Breast epithelium (tissue), 4 donors: ENCODE measurements at places on chromosomes 3 and 15. TPM values are rescaled to one million over a fixed set of nuclear protein-coding genes. Genes with fewer than 3 reads are reported as not detected.

The ZBBX gene
- total RNA-seq: not detected

GRCh38 chr3:170154084-170154483 is 27.4 kb downstream of the PHC3 start:
- no peaks in the 10 kb centered on the region for H3K36me3 ChIP-seq
- no peaks in the 10 kb centered on the region for H3K27me3 ChIP-seq
- H3K27ac ChIP-seq: no peak overlapping the region
- no peaks in the 10 kb centered on the region for H3K4me1 ChIP-seq
- no peak overlapping the region for H3K4me3 ChIP-seq

GRCh38 chr15:34847598-34847997 is 52.2 kb upstream of the ACTC1 start:
- no peak overlapping the region for H3K27ac ChIP-seq
- H3K4me1 ChIP-seq: no peaks in the 10 kb centered on the region
- no peaks in the 10 kb centered on the region for H3K27me3 ChIP-seq
- no peak for DNase-seq

The PPM1M gene
- total RNA-seq: 15.4 TPM

The FEZF2 gene
- not detected for total RNA-seq

- H3K4me3 ChIP-seq: no peak overlapping the region
- H3K27me3 ChIP-seq: no peaks in the 10 kb centered on the region
Measured at GRCh38 chr15:89075846-89076245, 12.4 kb upstream of the ABHD2 start.

DNA sequence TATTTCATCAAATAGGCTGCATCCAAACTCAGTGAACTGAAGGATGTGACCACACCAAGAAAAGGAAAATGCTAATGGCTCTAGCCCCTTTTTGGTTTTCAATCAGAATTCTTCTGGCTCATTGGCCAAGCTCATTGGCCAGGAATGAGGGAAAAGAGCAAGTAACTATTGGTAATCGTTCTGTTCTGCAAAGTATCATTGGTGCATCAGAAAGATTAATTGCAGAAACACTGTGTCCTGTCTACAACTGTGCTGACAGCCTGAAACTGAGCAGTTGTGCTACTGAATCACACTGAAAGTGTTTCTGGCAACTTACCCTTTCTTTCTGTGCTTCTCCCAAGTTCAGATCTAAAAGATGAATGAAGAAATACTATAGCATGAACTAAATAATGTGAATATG is 116.4 kb upstream of the ROBO2 start:
- no peak for DNase-seq
- no peaks in the 10 kb centered on the region for H3K4me1 ChIP-seq
- no peak overlapping the region for H3K4me3 ChIP-seq

The AP3B2 gene
- 5.3 TPM for total RNA-seq
